ENCODE measurements at places on chromosomes 6 and 20. TPM values are rescaled to one million over a fixed set of nuclear protein-coding genes. Genes with fewer than 3 reads are reported as not detected.

DNA sequence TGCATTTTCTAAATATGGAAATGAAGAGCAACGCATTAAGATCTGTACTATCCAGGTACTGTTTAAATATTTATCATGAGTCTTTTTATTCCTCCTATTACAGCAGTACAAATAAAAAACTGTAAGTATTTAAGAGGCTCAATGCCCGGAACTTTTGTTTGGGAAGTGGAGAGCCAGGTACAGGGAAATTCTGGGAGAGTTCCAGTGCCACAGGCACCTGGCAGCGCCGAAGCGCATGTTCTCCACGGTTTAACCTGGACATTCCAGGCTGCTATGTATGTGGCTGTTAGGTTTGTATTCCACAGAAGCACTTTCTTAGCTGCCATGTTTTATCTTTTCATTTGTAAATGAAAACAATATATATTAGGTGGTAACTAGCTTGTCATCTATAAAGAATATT lies 81.7 kb downstream of the PREP start:
- no peak for DNase-seq

DNA sequence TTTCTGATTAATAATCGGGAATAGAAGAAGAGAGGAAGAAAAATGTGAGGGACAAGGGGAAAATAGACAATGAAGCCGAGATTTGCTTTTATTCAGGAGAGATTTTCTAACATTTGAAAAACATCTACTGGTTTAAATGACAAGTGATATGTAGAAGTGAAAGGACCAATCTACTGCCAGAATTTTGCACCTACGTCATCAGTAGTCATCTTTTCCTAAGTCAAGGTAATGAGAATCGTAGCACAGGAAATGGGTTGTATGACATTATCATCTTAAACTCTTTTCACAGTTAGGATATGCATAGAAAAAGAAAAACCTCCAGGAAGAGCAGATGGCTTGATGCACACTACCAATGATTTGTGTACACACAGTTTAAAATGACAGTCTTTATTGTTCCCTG lies 45.3 kb upstream of the RAB32 start:
- no peak for DNase-seq

Gene PANK2
- 61.5 TPM for total RNA-seq

- DNase-seq: no peak
These were observed 2.1 kb downstream of the TNFRSF21 start for GRCh38 chr6:47307362-47308197.

GRCh38 chr20:8740265-8740664 lies 328.6 kb upstream of the PLCB4 start:
- no peak for DNase-seq

Gene MYT1
- 2.1 TPM for total RNA-seq

Gene ILRUN
- total RNA-seq: 42.2 TPM

DNA sequence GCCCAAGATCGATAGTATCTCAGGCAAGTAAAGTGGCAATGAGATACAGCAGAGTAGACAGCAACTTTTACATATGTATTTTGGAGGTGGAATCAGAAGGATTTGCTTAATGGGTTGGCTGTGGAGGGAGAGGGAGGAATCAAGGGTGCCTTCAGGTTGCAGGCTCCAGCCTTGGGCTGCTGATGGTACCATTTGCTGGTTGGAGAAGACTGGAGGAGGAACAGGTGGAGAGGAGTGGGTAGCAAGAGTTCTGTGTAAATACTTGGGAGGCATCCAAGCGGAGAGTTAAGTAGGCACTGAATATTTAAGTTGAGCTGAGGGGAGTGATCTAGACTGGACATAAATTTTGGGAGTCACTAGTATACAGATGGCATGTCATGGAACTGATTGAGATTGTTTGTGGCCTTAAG lies 5.2 kb downstream of the BICRAL start:
- no peak for DNase-seq

DNA sequence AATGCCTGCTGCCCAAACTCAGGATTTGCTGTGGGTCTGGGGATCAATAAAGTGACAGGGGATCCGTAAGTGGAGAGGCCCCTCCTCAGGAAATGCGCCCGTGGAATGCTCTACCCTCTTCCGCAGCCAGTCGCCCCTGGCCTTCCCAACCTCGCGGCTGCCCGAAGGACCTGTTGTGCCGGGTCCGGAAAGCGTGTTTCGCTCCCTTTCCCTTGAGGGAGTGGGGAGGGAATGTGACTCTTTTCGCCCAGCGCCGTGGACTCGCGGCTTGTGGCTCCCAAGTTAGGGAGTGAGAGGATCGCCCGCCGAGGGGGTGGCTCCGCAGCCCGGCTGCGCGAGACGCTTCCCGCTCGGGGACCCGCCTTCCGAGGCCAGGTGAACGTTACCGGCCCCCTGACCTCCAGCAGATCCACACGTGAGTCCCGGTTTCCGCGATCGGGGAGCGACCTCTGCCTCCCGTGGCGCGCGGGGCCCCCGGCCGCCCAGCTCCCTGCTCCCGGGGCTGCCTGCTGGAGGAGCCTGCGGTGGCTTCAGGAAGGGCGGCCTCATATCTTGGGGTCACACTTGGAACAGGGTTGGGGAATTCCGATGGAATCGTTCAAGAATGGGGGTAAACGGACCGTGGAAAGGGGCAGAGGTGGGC lies 666 bp downstream of the TPD52L1 start:
- peak; percentile 66 for DNase-seq

All from H7 (cell line).